ENCODE measurements at places on chromosomes 2 and 18.

GRCh38 chr2:172247203-172247602, 144.5 kb upstream of the DLX2 start:
- DNase-seq: no peak

DNA sequence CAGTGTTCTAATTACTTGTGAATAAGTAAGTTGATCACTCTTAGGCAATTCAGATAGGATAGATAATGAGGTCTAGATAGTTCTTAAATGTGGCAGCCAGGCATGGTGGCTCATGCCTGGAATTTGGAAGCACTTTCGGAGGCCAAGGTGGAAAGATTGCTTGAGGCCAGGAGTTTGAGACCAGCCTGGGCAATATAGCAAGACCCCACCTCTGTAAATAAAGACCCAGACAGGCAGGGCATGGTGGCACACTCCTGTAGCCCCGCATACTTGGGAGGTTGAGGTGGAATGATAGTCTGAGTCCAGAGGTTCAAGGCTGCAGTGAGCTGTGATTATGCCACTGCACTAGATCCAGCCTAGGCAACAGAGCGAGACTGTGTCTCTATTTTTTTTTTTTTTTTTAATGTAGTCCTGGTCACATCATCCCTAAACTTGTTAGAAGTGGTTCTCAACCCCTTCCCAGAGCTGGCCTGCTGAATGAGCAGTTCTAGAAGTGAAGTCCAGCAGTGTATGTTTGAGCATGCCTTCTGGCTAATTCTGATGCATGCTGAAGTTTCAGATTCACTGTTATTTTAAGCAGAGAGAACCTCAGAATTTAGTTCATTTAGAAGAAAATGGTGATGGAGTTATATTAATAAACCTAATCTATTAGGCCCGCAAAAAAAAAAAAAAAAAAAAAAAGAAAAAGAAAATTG, 306.2 kb downstream of the PRKCE start:
- DNase-seq: no peak

GRCh38 chr2:185658750-185659149, 79.9 kb upstream of the FSIP2 start:
- DNase-seq: no peak

DNA sequence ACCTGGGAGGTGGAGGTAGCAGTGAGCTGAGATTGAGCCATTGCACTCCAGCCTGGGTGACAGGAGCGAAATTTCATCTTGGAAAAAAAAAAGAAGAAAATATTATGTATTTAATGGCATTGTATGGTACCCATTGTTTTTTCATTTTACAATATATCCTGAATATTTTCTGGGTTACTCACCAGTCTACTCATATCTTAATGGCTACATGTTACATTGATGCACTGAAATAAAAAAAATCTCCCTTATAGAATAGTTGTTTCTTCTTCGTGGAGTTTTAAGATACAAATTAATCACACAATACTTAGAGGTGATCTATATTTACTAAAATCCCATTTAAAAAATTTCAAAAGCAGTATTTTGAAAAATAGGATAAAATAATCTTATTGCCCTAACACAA, 66.3 kb upstream of the XPO1 start:
- DNase-seq: no peak

GRCh38 chr2:124559236-124559635, 534.1 kb downstream of the CNTNAP5 start:
- DNase-seq: no peak

DNA sequence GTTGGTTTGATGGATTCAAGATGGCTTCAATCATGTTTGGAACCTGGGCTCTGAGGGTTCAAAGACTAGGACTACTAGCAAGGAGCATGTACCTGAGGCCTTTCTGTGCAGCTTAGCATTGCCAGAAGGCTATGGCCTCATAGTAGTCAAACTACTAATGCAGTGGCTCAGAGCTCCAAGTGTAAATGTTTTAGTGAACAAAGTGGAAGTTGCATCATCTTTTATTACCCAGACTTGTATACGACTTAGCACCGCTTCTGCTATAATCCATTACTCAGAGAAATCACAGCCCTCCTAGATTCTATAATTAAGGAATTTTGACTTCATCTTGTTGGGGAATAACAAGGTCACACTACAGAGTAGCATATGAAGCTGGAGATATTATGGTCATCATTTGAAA, 210.5 kb downstream of the ERBB4 start:
- no peak for DNase-seq

DNA sequence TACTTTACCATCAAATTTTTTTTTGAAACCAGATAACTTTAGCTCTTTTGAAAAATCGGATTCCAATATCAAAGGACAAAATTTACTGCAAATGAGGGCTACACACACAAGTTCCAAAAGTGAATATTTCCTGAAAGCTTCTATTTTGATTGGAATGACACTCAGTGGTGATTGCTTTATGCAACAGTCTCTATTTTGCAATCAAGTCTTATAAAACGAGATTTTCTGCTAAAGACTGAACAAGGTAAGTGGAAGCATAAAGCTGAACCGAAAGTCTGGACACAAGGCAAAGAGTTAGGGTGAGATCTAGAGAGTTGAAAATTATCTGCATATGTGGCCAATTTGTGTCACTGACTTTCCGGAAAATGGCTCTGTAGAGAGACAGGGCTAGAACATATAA, 145.0 kb upstream of the OSR1 start:
- DNase-seq: no peak

DNA sequence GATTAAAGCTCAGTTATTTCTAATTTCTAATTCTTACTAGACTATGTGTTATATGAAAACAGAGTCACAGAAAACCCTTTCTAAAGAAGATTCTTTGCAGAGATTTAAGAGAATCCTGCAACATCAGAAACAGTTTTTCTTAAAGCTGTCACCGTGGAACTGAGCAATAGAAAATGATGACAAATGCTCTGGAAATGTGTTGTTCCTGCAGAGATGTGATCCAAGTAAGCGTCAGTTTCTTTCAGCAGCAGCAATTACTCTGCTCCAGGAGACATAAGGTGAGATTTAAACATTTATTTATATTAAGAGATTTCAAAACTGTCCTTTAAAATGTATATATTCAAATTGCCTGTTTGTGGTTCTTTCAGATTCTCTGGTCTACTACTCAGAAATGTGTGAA, 350.5 kb upstream of the NETO1 start:
- no peak for DNase-seq

DNA sequence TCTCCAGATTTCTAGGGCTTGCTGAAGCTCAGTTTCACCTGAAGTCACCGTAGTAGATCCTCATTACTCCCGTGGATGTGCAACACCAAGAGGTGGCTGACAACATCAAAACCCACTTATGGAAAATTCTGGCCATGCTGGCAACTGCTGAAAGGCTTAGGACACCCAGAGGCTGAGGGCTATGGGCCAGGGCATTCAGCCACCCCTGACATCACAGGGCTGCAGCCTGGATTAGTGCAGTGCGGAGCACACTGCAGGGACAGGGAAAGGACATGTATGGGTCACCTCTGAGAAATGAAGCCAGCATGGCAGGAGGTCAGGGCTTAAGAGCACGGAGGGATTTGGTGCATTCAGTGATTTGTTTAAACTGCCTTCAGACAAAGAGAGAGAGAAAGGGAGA, 300.6 kb downstream of the TDRD15 start:
- DNase-seq: no peak

DNA sequence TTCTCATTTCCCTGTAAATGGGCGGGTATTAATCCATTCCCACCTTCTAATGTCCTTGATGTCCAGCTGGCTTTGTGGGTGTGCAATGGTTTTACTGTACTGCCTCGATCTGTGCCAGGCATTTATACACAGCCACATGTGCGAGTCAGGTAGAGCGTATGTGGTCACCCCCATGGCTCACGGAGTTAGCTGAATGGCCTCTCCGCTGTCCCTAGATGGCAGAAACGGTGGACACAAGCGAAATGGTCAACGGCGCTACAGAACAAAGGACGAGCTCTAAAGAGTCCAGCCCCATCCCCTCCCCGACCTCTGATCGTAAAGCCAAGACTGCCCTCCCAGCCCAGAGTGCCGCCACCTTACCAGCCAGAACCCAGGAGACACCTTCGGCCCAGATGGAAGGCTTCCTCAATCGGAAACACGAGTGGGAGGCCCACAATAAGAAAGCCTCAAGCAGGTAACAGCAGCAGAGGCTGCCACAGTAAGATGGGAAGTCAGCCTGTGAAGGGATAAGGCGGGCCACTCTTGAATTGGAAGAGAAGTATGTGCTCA, 59.1 kb upstream of the EML6 start:
- DNase-seq: no peak

- no peak for DNase-seq
Observed at GRCh38 chr2:205658572-205658971, 23.7 kb upstream of the NRP2 start.

DNA sequence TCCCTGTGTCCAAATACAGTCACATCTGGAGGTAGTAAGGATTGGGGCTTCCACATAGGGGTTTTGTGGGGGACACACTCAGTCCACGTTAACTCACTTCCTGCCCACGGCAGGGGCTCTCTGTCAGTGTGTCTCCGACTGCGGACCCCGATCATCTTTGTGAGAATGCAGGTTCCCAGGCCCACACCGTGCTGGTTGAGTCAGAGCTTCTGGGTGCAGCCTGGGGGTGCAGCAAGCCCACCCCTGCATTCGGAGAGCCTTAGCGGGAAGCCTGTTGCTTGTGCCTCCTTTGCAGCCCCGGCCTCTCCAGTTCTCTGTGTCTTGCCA, 28.0 kb downstream of the HPCAL1 start:
- DNase-seq: no peak

GRCh38 chr2:217713395-217714286, 289.2 kb downstream of the TNS1 start:
- DNase-seq: peak; percentile 67
